Mesothelial cell of epicardium (in vitro differentiated cells): ENCODE measurements at places on chromosomes 16 and 17.
A peak's percentile ranks its signal among the peaks of the same experiment; 100 is the strongest.

DNA sequence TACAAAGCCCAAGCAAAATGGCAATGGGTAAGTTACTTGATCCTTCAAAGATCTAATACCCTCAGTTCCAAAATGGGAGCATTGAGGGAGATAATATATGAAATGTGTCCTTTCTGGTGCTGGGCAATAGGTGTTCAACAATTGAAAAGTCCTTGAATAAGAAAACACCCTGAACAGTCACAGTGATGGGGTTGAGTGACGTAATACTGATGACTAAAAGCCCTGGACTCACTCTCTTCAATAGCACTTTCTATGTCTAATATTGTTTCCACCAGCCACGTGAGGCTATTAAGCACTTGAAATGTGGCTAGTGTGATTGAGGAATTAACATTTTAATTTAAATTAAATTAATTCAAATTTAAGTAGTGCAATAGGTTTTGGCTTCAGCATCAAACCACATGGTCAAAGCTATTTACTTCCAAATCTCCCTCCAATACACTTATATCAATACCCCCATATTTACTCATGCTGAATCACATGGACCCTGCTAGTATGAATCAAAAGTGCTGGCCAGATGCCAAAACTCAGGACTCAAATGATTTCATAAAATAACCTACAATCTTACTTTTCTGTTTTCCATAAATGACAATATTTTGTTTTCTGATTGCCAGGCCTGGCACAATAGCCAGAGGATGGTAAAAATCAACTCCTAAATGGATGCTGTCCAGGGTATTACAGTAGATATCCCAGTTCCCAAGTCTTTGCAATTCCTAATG lies 516.2 kb downstream of the HAPSTR1 start:
- DNase-seq = no peak

DNA sequence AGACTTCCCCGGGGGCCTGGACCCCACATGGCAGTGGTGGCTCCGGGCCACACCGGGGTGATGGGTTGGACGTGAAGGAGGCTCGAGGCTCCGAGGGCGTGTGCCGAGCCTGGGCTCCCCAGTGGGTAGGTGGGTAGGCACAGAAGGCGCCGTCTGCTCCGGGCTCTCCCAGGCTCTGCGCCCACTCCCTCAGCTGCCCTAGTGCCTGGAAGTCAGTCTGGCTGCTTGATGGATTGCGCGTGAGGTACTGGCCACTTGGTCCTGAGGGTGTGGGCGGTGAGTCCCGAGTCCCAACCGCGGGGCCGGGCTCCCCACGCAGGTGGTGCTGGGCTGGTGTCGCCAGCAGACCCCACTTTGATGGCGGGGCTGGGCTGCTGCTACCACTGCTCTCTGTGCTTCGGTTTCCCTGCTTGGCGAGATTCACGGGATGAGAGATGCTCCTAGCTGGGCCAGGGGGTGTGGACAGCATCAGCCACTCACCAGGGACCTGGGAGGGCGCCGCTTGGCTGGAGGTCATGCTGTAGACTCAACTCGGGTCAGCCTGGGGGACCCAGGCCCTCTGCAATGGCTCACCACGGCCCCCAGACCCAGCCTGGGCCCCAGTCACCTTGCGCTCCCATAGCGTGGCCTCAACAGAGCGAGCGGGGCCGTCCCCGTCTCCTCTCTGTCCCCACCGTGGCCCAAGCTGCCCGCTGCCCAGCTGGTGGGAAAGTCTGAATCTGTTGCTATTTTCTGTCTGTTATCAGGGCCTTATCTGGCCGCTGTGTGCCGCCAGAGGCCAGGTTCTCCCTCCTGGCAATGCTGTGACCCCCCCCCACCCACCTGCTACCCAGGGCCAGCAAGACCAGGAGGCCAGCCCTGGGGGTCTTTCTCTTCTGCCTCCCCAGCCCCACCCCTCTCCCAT lies 26.1 kb downstream of the ZFPM1 start:
- no peak for DNase-seq

DNA sequence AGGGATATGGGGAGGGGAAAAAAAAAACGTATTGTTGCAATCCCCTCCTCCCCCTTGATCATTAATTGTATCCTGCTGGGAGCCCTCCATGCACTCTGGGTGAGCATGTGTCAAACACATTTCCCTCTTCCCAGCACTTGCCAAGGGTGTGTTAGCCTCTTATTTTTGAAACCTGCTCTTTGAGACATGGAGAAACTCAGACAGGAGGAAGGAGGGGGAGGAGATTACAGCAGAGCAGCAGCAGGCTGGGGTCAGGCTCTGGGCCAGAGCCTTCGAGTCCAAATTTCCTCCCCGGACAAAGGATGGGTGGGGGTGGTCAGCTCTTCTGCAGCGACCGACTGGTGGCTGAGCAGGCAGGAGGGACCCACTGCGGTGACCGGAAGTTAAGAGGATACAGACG lies 64.7 kb downstream of the SOX9 start:
- DNase-seq = no peak

DNA sequence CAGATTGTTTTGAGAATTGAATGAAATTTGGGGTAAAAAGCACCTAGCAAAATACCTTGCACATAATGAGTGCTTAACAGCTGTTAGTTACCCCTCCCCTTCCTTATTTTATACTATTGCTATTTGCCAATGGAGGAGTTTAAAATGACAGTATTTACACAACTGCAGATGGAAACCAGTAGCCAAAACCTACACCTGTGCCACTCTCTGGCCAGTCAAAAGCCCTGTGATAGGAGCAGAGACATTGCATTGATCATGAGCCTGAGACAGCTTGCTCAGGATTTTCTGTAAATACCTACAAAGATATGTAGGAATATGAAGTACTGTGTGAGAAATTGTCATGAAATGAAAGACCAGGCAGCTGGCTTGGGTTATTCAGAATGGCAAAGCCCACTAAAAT lies 115.3 kb upstream of the HLF start:
- DNase-seq = no peak

DNA sequence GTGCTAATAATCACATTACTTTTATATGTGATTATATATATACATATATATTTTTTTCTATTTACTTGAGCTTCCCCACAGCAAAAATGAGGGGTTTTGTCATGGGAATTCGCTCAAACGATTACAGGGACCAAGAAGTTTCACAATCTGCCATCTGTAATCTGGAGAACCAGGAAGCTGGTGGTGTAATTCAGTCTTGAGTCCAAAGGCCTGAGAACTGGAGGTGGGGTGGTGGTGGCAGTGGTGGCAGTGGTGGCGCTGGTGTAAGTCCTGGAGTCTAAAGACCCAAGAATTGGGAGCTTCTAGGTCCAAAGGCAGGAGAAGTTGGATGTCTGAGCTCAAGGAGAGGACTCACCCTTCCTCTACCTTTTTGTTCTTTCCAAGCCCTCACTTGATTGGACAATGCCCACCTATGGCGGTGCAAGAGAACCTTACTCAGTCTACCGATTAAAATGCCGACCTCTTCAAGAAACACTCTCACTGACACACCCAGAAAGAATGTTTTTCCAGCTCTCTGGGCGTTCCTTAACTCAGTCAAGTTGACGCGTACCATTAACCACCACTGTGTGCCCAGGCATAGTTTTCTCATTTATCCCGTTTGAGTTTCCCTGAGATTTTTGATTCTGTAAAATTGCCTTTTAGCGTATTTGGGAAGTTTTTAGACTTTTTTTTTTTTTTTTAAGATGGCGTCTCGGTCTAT lies 31.9 kb downstream of the POLR2A start:
- DNase-seq = no peak

- no peak for DNase-seq
Measured at GRCh38 chr16:70804153-70804733, 3.3 kb upstream of the VAC14 start.

DNA sequence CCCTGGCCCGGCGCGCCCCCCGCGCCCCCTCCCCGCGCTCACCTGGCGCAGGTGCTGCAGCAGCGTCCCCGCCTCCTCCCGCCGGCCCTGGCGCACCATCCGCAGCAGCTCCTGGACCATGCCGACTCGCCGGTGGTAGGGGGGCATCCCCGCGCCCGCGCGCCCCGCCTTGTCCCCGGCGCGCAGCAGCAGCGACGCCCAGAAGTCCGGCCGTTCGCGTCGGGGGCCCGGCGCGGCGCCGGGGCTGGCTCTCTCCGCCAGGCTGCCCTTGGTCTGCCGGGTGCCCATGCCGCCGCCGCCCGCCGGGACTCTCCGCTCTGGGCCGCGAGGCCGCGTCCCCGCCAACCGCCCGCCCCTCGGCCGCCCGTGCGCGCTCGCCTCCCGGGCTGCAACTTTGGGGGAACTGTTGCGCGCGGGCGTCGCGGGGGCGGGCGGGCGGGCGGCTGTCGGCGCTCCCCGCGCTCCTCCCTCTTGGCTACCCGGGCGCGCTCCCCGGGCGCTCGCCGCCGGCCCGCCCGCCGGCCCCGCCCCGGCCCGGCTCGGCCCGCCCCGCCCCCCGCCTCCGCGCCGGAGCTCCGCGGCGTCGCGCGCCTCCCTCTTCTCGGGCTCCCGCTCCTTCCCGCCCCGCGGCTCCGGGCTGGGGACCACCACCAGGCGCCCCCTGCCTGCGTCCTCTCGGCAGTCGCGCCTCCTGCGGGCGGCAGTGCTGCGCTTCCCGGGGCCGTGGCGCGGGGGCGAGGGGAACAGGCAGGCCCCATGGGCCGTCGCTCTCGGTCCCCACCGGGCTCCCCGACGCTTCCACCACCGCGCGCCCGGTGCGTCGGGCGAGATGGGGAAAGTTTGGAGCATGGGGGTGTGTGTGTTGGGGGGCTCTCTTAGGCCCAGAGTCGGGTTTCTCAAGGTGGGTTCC lies at the start of gene LRRC75A:
LRRC75A (minus strand) TSS at position 491 of the 910 bp plus-strand sequence; CDS start at position 288, 203 bp downstream.
- peak; percentile 76 for DNase-seq

DNA sequence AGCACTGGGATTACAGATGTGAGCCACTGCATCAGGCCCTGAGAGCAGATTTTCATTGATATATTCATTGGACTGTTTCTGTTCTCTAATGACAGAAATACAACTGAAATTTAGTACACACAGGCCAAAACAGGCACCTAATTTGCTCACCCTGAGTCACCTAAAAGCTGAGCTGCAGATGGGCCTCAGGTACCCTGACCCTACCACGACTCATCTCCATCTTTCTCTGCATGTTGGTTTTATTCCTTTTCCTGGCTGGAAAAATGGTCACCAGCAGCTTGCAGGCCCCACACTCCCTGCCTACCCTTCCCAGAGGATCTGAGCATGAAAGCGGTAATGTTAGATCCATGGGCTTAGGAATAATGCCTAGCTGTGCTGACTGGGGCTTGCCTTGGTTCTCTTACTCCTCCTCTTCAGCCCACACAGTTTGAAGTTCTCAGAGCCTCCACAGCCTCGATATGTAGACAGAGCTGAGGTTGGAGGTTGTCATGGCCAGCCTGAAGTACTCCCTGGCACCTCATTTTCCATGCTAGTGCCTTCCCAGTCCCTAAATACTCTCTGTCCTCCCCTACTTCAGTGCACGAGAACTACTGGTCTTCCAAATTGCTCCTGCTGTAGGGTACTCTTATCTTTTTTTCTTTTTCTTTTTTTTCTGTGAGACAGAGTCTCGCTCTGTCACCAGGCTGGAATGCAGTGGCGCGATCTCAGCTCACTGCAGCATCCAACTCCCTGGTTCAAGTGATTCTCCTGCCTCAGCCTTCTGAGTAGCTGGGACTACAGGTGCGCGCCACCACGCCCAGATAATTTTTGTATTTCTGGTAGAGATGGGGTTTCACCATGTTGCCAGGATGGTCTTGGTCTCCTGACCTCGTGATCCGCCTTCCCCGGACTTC lies 51.1 kb downstream of the CENPV start:
- no peak for DNase-seq
